Dermis blood vessel endothelial cell (primary cell): ENCODE measurements at places on chromosomes 3 and 15. TPM values are rescaled to one million over a fixed set of nuclear protein-coding genes. Genes with fewer than 3 reads are reported as not detected.
A peak's percentile ranks its signal among the peaks of the same experiment; 100 is the strongest.

DNA sequence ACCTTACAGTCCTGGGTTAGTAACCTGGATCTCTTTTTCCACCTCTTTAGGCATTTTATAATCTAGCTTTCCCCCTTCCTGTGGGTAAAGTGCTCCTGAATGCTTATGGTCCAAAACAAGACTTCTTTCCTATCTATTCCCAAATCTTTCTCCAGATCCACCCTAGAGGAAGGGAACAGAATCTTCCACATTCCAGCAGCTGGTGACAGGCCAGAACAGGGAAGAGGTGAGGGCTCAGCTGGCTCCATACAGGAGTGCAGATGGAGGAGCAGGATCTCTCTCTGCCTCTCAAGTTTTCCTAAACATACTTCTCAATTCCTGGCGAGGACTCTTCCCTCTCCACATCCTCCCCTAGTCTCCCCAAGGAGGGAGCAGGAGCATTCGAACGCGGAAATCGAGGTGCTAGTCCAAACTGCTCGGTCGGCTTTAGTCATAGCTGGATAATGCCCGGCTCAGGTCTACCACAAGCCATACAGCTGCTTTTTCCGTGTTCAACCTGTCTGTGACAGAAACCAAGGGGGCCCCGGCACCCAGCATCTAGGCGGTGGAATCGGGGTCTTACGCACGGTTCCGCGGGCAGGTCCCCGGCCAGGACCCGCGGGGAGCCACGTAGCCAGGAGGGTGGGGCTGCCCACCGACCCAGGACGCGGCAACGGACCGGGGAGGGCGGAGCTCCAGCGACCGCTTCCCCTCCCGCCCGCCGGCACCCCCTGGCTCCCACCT is 4.0 kb downstream of the RASSF1 start:
- DNase-seq = peak; percentile 44

GRCh38 chr3:125120379-125121122 is 64.8 kb upstream of the HEG1 start:
- DNase-seq = no peak

GRCh38 chr15:65377105-65377975 is 462 bp downstream of the IGDCC3 start:
- DNase-seq = peak; percentile 33

DNA sequence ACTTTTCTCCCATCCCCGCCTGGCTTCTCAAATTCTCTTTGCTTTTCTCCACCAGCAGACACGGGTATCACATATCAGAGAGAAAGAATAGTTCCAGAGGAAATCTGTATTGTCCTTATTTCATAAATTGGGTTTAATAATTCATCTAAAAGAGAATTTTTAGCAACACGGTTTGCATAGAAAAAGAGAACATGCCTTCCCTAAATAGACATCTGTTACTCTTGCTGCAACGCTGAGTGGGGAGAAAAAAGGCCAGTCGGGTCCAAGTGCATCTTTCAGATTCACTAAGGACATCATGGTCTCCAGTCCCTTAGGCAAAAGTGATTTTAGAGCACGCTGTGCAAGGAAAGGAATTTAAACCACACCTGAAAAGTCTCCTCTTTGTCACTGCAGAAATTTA is 201.3 kb downstream of the ABHD5 start:
- no peak for DNase-seq

DNA sequence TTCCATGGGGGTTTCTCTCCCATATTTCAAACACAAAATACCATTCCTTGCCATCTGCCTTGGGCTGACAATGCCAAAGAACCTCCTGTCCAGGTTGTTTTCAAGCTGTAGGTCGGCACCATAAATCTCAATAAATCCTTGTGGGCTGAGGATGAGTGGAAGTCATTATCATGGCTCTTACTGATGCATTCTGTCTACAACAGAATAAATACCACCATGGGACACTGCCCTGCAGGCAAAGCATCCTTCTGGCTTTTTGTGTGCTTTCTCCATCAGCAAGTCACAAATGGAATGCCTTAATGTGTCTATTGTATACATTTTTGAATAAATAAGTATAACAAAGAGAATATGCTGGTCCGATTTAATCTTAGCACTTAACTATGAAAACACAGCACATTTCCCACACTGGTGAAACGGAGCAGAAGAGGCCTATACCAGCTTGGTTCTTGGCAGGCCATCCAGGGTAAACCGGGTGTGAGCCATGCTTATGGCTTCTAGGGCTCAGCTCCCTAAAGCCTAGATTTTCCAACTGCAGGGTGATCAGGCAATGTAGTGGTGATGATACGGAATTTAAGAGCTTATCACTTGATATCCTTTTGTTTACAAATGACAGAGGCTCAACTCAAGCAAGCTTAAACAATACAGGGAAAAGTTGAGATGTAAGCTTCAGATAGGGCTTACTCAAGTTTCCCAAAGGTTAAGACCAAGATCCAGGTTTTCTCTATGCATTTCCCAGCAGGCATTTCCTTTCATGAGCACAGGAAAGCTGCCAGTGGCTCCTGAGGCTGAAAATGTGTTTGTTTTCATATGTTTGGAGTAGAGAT is 133.2 kb upstream of the LRTM1 start:
- no peak for DNase-seq

GRCh38 chr3:122824465-122825381 is 29.9 kb downstream of the SLC49A4 start:
- DNase-seq = no peak

DNA sequence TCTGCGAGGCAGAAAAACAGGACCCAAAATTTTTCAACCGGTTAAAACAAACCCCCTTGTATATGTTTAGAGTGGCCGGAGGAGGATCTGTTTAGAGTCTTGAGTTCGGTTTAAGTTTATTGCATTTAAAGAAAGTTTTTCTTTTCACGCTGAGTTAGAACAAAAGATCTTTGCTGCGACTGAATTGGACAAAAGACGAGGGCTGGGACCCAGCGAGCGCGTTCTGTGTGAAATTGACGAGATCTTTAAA is 9.8 kb downstream of the NR2F2 start:
- DNase-seq = no peak

- no peak for DNase-seq
These were observed 204.9 kb upstream of the CGNL1 start for GRCh38 chr15:57171426-57171825.

GRCh38 chr15:71154607-71155200 is 39.4 kb downstream of the THSD4 start:
- DNase-seq = peak; percentile 11

DNA sequence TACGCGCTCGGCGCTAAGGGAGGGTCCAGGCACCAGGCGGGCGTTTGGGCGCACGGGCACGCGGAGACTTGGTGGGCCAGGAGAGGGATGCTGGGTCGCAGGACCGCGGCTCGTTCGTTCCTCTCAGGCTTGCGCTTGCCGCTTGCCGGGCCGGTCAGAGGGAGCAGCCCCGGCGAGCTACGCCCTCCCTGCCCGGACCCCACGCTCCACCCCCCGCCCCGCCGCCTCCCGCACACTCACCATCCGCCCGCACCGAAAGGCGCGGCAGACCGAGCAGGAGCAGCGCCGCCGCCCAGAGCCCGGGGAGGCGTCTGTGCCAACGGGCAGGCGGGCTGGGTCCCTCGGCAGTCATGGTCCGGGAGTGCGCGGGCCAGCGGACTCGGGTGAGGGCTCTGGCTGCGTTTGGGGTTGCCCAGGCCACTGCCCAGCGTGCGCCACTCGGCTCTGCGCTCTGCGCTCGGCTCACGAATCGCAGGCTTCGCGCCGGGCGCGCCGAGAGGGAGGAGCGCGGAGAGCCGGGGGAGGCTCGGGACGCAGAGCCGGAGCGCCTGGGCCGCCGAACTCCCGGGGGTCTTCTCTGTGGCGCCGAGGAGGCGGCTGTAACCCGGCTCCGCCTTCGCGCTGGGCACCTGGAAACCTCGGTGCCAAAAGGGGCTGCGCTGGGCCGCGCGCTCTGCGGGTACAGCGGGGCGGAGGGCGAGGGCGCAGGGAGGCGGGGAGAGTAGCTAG is at the start of gene SUSD5:
Gene SUSD5, minus strand, starts transcription at position 365 of the 729 bp plus-strand sequence. Its CDS starts 13 bp downstream, at position 352.
- peak; percentile 79 for DNase-seq

- DNase-seq = no peak
These were observed 156.2 kb downstream of the NUP210 start for GRCh38 chr3:13263770-13264467.

GRCh38 chr15:100715571-100716455 is 113.4 kb downstream of the ASB7 start:
- no peak for DNase-seq

GRCh38 chr3:16012086-16012485 is 162.4 kb upstream of the GALNT15 start:
- DNase-seq = no peak

DNA sequence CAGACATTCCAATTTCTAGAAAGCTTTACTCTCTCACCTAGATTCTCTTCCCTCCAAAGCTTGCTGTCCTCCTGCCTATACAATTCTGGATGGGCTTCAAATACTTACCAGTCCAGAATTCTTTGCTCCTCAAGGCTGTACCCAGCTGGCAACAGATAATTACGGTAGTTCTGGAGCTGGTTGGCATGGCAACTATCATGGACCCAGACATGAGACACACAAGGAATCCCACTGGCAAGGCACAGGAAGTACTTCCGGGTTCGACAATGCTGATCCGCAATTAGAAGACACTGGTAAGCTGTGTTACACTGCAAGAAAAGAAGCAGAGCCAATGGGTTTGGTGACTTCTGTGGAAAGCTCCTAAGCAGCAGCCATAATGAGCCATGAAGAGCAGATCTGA is 37.9 kb downstream of the TUBGCP4 start:
- no peak for DNase-seq

DNA sequence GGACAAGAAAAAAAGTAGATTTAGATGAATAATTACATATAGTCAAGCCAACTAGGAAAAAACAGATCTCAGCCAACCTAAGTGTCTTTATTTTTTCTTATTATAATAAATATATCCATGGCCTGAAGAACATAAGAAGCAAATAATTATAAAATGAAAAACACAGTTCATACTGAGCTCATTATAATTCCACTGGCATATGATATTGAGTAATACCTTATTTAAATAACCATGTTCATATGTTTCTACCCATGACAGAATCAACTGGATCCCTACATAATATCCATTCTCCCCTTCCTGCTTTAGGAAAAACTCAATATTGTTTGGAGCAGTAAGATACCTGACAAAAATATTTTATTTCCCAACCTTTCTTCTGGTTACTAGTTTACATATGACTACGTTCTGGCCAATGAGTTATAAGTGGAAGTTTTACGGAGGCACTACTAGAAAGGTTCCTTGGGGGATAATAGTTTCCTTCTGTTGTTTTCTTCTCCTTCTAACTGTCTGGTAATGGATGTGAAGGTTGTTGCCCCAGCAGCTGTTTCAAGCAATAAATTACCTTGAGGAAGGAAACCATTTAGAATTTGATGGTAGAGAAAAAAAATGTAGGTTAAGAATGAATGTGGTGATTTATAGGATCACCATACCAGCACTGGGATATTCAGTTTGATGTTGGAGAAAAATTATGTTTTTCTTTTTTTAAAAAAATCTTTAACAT is 184.1 kb upstream of the MBNL1 start:
- no peak for DNase-seq

- no peak for DNase-seq
These were observed 11.4 kb upstream of the SH3GL3 start for GRCh38 chr15:83435782-83436181.

DNA sequence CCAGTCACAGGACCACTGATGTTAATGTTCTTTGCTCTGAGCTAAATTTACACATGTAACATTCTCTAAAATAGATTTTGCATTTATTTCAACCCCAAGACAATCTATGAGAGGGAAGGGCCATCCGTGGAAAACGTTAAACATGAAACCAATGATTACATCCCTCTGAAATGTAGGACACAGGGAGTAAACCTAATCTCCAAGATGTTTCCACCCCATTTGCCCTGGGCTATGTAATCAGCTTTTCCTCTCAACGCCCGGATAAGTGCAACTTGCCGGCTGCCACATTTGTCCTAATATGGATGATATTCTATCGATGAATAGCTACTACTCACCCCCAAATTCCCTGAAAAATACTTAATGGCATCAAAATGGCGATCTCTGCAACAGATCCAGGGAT is 6.4 kb upstream of the FMN1 start:
- DNase-seq = no peak

DNA sequence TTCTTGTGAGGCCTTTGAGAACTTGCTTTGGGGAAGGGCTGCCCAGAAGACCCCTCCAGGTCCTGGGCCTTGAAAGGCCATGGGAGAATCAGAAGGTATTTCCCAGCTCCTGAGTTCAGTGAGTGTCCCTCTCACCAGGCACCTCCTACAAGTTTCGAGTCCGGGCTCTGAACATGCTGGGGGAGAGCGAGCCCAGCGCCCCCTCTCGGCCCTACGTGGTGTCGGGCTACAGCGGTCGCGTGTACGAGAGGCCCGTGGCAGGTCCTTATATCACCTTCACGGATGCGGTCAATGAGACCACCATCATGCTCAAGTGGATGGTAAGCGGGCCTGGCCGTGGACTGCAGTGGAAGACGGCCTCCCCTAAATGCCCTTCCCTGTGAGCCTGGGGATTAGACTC is 68.3 kb downstream of the BOC start:
- no peak for DNase-seq

GRCh38 chr3:179613807-179614206 is 9.2 kb downstream of the NDUFB5 start:
- peak; percentile 82 for DNase-seq

DNA sequence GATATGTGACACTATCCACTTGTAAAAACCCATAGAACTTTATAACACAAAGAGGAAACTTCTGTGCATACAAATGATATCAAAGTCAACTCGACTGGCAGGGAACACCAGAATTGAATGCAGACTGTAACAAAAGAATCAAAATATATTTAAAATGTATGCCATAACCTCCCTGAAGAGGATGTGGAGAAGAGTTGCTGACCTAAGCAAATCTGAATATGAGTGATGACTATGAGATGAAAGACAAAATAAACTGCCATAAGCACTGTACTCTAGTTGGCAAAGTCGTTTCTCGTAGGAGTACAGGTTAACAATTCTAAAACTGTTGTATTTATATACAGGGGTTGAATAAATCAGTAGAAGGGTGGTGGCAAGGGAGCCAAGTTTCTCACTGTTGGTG is 482.1 kb downstream of the OCA2 start:
- no peak for DNase-seq

GRCh38 chr3:35262406-35262805 is 376.9 kb upstream of the ARPP21 start:
- no peak for DNase-seq

GRCh38 chr15:72793766-72794660 is 10.5 kb upstream of the ADPGK start:
- no peak for DNase-seq

- no peak for DNase-seq
These were observed 7.5 kb upstream of the TATDN2 start for GRCh38 chr3:10240799-10241198.

Gene PPIB
- total RNA-seq = 815 and 1,069 TPM in 2 replicates

Gene GOLGA8Q
- 0.09 and 0.85 TPM in 2 replicates for total RNA-seq

Gene CACNA2D2
- not detected in 2 replicates for total RNA-seq

Gene AGTR1
- total RNA-seq = under 0.01 TPM in 1 of 2 replicates, not detected in the other

Gene NECTIN3
- 57.7 and 106 TPM in 2 replicates for total RNA-seq

Gene ZKSCAN7
- total RNA-seq = 1.3 and 2.2 TPM in 2 replicates

Gene SERINC4
- not detected in 2 replicates for total RNA-seq

Gene GNAT1
- total RNA-seq = not detected in 2 replicates

Gene HES1
- total RNA-seq = 45.8 and 91.0 TPM in 2 replicates

Gene TKT
- total RNA-seq = 297 and 647 TPM in 2 replicates

Gene CALML4
- total RNA-seq = 1.8 and 2.0 TPM in 2 replicates

Gene HYKK
- total RNA-seq = 1.8 and 3.4 TPM in 2 replicates

Gene ZNF80
- not detected in 2 replicates for total RNA-seq
